SJCRH30 (cell line): ENCODE measurements at places on chromosomes 11 and 22. TPM values are rescaled to one million over a fixed set of nuclear protein-coding genes. Genes with fewer than 3 reads are reported as not detected.

Gene MIAT
- total RNA-seq = 1.3 and 1.9 TPM in 2 replicates

Gene MMP12
- total RNA-seq = not detected in 2 replicates

Gene UQCC3
- total RNA-seq = 11.5 and 15.7 TPM in 2 replicates

Gene EXT2
- total RNA-seq = 85.0 and 91.7 TPM in 2 replicates

Gene ZP1
- not detected in 2 replicates for total RNA-seq

Gene KCNK7
- total RNA-seq = 0.28 TPM in 1 of 2 replicates, not detected in the other

Gene IL18BP
- total RNA-seq = 3.6 and 5.5 TPM in 2 replicates

Gene KIF18A
- 34.1 and 45.0 TPM in 2 replicates for total RNA-seq

Gene PYGM
- total RNA-seq = 7.0 and 8.0 TPM in 2 replicates

Gene BID
- total RNA-seq = 39.9 and 54.0 TPM in 2 replicates

Gene TREH
- total RNA-seq = not detected in 2 replicates

Gene GAL3ST1
- total RNA-seq = not detected in 2 replicates
